Upper lobe of right lung (tissue), 1 donor: ENCODE measurements at places on chromosomes 6 and 20.

DNA sequence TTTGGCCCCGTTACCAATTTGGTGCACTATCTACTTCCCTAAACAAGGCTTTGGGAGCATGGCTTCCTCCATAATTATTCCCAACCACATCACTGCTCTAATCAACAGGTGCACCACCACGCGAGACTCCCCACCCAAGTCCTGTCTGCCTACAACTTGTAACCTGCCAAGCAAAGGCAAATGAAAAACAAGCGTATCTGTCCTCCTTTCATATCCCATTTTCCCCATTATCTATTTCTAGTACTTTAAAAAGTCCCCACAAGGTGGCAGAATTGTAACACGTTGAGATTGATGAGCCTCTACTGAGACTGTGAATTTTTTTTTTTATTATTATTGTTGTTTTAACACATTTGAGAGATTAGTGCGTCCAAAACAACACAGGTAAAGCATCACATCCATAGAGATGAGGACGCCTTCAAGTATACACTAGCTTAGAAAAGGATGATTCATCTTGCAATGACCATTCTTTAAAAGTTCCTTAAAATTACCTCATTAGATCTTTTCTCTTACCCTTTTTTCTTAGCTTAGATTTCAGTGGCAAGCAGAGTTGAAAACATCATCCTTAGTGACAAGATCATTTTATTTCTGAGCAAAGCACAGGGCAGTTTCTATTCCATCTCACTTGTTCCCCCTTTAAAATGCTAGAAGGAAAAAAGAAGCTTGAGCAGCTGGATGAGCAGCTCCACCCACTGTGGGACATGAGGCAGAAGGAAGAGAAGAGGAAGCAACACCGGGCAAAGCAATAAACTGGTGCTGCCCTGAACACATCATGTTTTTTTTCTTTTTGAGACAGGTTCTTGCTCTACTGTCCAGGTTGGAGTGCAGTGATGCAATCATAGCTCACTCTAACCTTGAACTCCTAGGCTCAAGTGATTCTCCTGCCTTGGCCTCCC, 210.8 kb downstream of the ARHGAP18 start:
- no peak overlapping the region for H3K4me3 ChIP-seq
- H3K4me1 ChIP-seq, result peaks cover 22% of the 10 kb centered on the region
- no peak overlapping the region for H3K27ac ChIP-seq

DNA sequence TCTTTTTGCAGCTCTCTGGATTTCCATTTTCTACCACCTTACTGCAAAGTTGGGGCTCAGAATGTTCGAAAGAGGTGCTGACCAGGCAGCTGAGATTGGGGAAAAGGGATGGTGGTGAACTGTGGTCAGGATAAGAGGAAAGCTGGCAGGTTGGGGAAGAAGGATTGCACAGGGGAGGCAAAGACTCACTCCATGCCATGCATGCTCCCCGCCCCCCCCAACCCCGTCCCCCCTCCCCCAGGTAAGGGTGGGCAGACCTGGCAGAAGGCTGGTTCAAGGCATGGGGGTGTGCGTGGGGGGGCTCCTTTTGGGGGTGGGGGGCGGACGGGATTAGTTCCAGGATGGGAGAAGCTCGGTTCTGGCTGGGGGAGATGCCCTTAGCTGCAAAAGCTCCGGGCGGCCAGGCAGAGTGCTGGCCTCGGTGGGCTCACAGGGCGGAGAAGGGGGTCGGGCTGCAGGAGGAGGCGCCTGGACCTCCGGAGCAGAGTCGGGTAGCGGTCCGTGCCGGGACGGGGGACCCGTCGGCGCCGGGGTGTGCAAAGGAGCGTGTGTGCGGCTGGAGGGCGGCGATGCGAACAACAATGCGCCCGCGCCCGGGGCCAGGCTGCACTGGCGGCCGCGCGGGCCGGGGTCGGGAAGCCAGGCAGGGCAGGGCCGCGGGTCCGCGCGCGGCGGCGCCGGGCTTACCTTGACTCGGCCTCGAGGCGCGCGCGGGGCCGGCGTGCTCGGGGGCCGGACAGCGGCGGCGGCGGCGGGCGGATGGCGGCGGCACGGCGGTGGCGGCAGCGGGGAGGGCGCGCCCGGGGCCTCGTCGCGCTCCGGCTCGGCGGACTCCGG, 880 bp downstream of the ADNP start:
- H3K36me3 ChIP-seq, result peaks cover 33% of the 10 kb centered on the region
- peaks cover 30% of the 10 kb centered on the region for H3K4me1 ChIP-seq
- peak; percentile 76 for DNase-seq
- H3K4me3 ChIP-seq, result peak overlapping the region; percentile 72

GRCh38 chr20:58492795-58493524, 22.2 kb downstream of the APCDD1L start:
- DNase-seq, result no peak
- no peaks in the 10 kb centered on the region for H3K27me3 ChIP-seq
- no peak overlapping the region for H3K27ac ChIP-seq
- no peaks in the 10 kb centered on the region for H3K36me3 ChIP-seq
- no peaks in the 10 kb centered on the region for H3K4me1 ChIP-seq
- H3K4me3 ChIP-seq, result no peak overlapping the region

DNA sequence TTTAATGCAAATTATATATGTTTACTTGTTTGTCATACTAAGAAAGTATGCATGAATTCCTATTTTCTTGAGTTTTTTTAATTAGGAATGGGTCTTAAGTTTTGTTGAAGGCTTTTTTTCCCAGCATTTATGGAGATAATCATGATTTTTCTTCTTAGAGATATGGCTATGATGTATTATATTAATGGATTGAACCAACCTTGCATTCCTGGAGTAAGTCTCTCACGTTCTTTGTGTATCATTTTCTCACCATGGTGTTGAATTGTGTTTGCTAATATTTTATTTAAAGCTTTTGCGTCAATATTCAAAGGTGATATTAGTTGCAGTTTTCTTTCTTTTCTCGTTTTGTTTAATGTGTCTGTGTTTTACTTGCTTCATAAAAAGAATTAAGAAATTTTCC, 48.4 kb upstream of the SLC35D3 start:
- no peak for DNase-seq
- no peaks in the 10 kb centered on the region for H3K36me3 ChIP-seq
- H3K4me1 ChIP-seq, result no peaks in the 10 kb centered on the region
- H3K27me3 ChIP-seq, result no peaks in the 10 kb centered on the region
- no peak overlapping the region for H3K27ac ChIP-seq

DNA sequence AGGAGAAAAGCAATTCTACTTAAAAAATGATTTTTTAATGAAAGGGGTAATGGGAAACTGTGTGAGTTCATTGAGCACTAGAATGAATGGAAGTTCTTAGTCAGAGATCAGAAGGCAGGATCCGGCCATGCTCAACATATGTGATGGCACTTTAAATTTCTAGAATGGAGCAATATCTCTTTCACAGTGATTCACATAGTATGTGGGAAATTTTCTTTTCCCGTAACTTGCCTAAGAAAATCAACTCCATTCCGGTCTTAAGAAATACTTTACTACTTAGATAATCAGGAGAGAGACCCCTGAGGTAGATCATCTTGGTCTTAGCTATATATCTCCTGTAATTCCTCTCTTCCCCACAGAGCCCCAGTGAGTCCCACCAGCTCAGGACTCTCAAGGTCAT, 131.8 kb downstream of the SCML4 start:
- no peak overlapping the region for H3K4me3 ChIP-seq
- no peaks in the 10 kb centered on the region for H3K4me1 ChIP-seq
- no peak overlapping the region for H3K27ac ChIP-seq
- DNase-seq, result no peak

- peaks cover 13% of the 10 kb centered on the region for H3K4me1 ChIP-seq
- no peak overlapping the region for H3K27ac ChIP-seq
- no peak overlapping the region for H3K4me3 ChIP-seq
- H3K36me3 ChIP-seq, result no peaks in the 10 kb centered on the region
These were observed 59.4 kb downstream of the TMEM242 start for GRCh38 chr6:157263881-157264397.

GRCh38 chr6:115363379-115363778, 697.3 kb downstream of the FRK start:
- H3K27me3 ChIP-seq, result no peaks in the 10 kb centered on the region
- no peak for DNase-seq
- no peak overlapping the region for H3K27ac ChIP-seq
- H3K4me1 ChIP-seq, result no peaks in the 10 kb centered on the region
- H3K4me3 ChIP-seq, result no peak overlapping the region

- no peak overlapping the region for H3K4me3 ChIP-seq
- H3K27me3 ChIP-seq, result no peaks in the 10 kb centered on the region
- DNase-seq, result no peak
- no peak overlapping the region for H3K27ac ChIP-seq
These were observed 164.0 kb upstream of the RUNX2 start for GRCh38 chr6:45163952-45164766.

DNA sequence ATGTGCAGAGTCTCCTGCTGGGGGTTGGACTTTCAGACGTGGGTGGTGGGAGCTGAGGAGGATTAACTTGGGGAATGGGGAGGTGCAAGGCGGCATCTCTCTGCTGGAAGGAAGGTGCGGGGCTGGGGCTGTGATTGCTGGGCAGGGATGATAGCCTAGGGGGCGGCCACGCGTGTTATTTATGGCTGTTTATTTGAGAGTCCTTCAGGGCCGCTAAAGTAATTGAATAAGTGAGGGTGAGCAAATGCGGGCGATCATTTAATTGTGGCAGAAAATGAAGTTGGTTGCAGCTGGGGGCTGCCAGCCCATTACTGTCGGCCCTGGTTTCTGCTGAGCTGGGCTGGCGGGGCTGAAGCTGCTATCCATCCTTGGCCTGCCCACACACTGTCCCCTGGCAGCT, 7.5 kb upstream of the IP6K3 start:
- no peak for DNase-seq
- no peak overlapping the region for H3K27ac ChIP-seq
- H3K4me1 ChIP-seq, result peaks cover 4% of the 10 kb centered on the region
- H3K36me3 ChIP-seq, result no peaks in the 10 kb centered on the region
- H3K27me3 ChIP-seq, result no peaks in the 10 kb centered on the region

- H3K4me3 ChIP-seq, result no peak overlapping the region
- no peak for DNase-seq
- H3K36me3 ChIP-seq, result no peaks in the 10 kb centered on the region
- no peak overlapping the region for H3K27ac ChIP-seq
These were observed 14.3 kb downstream of the ID4 start for GRCh38 chr6:19851241-19852089.

DNA sequence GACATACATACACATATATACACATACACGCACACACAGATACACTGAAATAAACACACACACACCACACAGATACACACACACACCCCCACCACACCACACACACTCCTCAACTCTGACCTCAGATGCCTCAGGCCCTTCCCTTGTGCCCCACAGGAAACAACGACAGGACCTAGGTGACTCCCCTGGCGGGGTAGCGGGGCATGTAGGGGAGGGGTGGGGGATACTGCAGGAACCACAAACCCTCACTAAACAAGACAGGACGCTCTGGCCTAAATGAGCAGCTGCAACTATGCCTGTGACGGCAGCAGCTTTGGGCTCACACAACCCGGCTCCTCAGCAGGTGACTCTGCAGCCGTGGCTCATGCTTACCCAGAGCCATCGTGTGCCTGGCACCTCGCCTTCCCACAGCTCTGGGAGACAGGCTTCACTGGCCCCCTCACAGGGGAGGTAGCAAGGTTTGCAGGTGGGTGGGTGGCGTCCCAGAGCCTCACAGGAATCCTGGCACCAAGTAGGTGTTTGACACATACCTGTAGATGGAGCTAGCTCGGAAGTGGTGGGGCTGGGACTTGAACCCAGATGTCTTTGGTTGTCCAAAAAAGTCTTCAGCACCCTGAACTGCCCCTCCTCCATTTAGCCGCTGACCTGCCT, 100.8 kb downstream of the GRM4 start:
- no peak overlapping the region for H3K4me3 ChIP-seq
- no peak overlapping the region for H3K27ac ChIP-seq
- no peaks in the 10 kb centered on the region for H3K4me1 ChIP-seq
- DNase-seq, result no peak
- no peaks in the 10 kb centered on the region for H3K27me3 ChIP-seq

DNA sequence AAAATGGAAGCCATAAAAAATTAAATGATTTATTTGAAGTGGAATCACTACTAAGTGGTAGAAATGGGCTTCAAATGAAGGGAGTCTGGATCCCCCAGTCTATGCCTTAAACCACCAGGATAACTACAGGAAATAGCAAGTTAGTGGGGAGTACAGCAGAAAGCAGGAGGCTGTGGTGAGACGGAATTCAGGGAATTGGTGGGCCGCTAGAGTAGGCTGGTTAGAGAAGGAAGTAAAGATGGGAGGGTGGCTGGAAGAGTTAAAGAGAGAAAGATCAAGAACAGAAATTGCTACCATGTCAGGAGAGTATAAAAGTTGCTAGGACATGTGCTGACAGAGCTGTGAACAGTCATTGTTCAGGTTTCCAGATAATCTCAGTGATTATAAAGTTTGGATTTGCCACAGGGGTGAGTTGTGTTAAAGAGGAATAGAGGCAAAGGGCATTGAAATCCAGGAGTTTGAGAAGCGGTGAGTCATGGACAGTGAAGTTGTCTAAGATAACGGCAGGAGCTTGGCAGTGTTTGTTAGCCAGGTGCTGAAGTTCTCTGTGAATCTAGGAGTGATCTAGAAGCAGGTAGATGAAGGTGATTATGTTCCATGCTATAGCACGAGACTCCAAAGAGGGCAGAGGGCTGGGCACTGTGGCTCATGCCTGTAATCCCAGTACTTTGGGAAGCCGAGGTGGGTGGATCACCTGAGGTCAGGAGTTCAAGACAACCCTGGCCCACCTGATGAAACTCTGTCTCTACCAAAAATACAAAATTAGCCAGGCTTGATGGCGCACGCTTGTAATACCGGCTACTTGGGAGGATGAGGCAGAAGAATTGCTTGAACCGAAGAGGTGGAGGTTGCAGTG, 13.7 kb upstream of the HINT3 start:
- no peak for DNase-seq
- no peak overlapping the region for H3K4me3 ChIP-seq

DNA sequence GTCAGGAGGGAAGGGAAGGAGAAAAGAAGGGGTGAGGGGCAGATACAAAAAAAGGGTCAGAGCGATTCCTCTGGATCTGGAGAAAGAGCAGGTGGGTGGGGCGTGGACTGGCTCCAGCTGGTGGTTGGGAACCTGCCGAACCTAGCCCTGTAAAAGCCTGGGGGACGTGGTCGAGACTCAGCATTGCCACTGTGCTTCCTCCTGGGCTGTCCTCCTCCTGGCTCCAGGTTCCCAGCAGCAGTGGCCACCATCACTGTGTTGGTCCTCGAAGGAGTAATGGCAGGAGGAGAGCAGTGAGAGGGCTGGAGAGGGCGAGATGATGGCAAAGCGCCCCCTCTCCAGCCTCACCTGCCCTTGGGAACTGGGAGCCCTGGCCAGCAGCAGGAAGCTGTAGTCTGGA, 3.5 kb upstream of the RAET1L start:
- no peak for DNase-seq
- H3K27ac ChIP-seq, result no peak overlapping the region
- no peak overlapping the region for H3K4me3 ChIP-seq

DNA sequence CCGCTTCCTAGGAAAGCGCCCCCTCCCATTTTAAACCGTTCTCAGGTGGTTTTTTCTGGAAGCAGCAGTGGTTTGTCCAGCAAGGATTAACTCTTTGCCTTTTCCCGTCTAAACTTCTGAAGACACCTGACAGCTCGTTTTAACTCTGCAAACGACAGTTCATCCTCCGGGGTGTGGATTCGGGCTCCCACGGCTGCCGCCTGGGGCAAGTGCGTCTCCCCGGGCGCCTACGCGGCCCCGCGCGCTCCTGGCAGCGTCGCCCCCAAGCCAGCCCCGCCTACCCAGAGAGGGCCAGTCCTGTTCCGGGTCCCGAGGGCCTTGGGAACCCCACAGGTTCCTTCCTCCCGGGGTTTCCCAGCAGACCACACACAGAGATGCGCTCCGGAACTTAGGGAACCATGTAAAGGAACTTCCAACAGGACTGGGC, 54.4 kb downstream of the PRR18 start:
- H3K27me3 ChIP-seq, result peaks cover 16% of the 10 kb centered on the region
- peak overlapping the region; percentile 44 for H3K4me3 ChIP-seq
- no peaks in the 10 kb centered on the region for H3K36me3 ChIP-seq
- peaks cover 21% of the 10 kb centered on the region for H3K4me1 ChIP-seq
- H3K27ac ChIP-seq, result no peak overlapping the region
